ENCODE measurements at places on chromosomes 5 and 9. TPM values are rescaled to one million over a fixed set of nuclear protein-coding genes. Genes with fewer than 3 reads are reported as not detected.

GRCh38 chr5:97004423-97005060 lies 68.7 kb downstream of the LNPEP start:
- no peak for DNase-seq

Gene CDH18
- total RNA-seq = not detected

DNA sequence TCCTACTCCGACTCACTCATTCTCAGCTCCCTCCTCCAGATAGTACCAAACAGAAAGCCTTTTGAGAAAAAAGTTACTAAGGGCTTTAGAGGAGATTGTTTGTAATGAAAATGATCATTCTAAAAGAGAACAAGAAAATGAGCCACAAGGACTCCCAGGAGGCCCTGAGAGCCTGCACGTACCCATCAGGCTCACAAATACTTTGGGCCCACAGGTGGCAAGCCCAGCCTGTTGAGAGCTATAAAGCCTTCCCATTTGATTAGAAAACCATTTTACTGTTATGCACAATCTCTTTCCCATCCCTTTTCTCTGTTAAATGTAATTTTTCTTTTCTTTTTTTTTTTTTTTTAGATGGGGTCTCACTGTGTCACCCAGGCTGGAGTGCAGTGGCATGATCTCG lies 136.1 kb downstream of the LHFPL2 start:
- DNase-seq = no peak

DNA sequence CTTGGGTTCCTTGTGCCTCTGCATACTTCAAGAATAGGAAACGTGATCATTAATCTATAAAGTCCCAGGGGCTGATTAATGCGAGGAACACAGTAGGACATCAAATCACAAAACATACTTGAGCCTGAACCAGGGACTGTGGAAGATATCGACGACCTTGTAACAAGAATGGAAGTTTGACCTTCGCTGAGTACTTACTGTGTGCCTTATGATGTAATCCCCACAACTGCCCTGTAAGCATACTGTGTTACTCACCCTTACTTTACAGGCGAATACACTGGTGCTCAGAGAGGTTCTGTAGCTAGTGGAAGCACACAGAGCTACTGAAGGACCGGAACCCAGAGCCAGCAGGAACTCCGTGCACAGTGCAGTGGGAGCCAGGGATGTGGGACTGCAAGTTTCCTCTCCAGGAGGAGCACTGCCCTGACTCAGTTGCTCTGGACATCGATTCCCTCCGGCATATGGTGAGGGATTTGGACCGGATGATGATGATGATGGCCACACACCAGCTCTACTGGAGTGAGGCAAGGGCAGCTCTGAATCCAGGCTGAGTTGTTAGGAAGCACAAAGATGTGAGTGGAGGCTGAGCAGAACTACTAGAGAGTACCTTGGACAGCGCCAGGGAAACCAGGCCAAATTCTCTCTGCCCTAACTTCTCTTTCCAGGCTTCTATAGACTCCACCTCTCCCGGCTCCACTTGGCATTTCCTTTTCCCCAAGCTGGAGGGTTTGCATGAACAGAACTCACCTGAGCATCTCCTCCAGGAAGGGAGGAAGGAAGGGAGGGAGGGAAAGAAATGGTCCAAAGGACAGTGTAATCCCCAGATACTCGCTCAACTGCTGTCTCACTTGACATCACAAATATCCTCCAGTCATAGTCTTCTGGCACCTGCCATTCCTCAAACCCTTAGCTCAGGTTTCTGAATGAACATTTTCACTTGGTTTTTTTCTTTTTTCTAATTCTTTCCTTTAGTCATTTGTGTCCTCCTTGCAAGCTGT lies 1.5 kb upstream of the GABBR2 start:
- DNase-seq = no peak

GRCh38 chr9:98790134-98790841 lies 6.1 kb downstream of the ANKS6 start:
- no peak for DNase-seq

GRCh38 chr9:131951155-131951554 lies 128.5 kb downstream of the MED27 start:
- no peak for DNase-seq

GRCh38 chr9:89154218-89154617 lies 24.4 kb downstream of the SHC3 start:
- no peak for DNase-seq
